ENCODE measurements at places on chromosomes 1 and 21.

- DNase-seq: no peak
Measured at GRCh38 chr1:234725177-234726132, 115.5 kb upstream of the IRF2BP2 start.

DNA sequence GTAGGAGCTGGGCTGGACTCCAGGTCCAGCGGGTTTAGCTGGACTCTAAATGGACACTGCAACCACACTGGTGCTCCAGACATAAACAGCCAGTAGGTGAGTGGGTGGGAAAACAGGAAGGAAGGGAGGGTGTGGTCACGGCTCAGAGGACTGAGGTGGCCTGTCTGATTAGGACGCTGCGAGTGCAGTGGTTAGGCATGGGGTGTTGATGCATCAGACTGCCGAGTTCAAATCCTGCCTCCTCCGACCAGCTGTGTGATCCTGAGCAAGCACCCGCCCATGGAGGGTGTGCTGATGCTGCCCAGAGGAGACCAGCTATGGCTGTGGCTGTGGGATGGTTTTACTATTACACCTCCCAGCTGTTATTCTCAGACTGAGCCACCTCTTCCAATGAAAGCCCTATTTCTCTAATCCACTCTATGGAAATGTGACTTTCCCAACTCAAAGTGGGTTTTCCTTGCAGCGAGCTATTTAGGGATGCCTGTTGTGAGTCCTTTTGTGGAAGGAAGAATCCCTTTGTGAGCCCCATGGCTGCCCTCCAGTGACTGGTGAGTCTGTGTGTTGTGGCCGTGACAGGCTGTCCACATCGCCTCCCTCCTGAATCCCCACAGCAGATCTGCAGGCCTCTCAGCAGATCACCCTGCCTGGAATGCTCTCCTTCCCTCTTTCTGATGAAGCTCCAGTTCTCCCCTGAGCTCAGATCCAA, 56.6 kb upstream of the EDN2 start:
- no peak for DNase-seq

DNA sequence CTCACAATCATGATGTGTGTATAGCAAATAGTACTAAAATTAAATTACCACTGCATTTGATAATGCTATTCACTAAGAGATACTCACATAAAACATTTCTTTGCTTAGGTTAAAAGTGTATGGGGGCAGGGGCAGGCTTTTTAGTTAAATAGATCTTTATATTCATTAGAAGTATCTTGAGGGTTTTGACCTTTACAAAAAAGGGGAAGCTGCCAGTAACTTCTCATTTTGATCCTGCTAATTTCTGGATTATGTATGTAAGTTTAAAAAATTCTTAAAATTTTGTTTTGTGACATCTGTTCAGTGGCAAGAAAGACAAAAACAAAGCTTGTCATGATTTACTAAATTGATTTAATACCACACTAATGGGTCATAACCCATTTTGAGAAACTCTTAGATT, 45.8 kb upstream of the S1PR1 start:
- no peak for DNase-seq

DNA sequence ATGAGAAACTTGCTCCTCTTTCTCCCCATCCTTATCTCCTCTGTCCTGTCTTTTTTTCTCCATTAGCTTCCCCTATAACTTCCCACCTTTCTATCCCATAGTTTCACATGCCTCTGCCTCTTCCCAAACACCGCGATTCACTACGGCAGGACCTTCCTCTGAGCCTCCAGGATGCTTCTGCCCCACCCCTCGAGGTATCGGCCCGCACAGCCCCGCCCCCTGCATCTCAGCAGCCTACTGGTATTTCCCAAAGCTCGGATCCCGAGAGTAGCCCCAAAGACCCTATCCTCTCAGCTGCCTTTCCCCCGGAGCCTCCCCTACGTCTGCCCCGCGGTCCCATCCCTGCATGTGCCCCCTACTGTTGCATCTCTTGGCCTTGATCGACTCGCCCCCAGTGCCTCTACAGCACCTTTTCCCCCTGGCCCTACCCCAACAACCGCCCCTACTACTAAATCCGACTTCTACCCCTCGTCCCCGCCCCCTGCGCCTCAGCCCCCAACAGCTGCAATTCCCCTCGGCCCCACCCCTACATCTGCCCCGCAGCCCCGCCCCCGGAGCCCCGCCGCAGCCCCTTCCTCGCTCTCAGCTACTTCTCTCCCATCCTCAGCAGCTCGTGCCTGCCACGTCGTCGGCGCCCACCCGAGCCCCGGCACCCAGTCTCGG, 512 bp downstream of the PIAS3 start:
- no peak for DNase-seq

DNA sequence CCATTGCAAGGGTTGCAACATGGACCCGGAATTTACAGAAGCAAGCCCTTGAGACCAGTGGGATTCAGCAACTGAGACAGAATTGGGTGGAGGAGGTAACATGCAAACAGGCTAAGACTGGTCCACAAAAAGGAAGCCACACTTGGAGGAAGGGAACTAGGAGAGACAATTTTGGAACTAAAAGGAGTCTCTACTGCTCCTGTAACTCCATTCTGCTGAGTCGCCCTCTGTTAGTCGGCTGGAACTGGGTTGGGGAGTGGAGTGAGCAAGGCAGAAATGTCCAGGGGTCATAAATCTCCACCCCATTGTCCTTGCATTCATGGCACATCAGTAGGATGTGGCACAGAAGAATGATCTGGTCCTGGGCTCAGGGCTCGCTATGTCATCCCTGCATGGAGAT, 5.1 kb downstream of the LAMB3 start:
- no peak for DNase-seq

GRCh38 chr1:92951141-92951582, 10.1 kb downstream of the DIPK1A start:
- no peak for DNase-seq

DNA sequence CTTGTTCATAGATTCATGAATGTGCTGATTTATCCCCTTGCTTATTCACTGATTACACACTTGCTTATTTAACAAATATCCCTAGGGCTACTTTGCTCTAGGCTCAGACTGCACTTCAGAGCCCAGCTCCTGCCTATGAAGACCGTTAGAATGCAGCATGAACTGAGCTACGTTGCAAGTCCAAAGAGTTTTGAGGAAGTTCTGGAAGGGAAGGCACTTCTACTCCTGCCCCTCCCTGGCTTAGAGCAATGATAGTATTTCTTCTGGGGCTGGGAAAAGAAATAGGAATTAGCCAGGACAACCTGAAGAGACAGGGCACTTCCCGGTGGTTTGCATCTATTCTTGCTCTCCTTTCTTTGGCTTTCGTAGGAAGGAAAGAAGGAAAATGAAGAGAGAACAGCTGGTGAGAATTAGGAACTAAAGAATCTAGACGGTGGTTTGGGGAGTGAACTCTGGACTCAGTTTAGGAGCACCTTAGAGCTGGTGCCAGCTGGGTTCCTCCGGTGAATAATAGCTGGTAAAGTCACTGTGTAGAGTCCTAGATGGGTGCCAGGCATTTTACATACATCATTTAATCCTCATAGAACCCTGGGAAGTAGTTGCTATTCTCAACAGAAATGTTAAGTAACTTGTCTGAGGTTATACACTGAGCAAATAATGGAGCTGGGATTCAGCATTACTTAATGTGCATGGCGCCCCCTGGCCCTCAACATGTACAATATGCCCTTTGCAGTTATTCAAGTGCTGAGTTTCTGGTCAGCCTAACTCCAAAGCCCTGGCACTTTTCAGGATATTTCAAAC, 65.9 kb downstream of the NDUFS5 start:
- no peak for DNase-seq

GRCh38 chr1:218350035-218350525, 4.9 kb downstream of the TGFB2 start:
- no peak for DNase-seq
